ENCODE measurements at places on chromosomes 7 and 10. TPM values are rescaled to one million over a fixed set of nuclear protein-coding genes. Genes with fewer than 3 reads are reported as not detected.

Gene ITPRID1
- total RNA-seq, result not detected

Gene PCDH15
- not detected for total RNA-seq

Gene SPDYE2
- total RNA-seq, result not detected

- no peak for DNase-seq
These were observed 172.4 kb downstream of the CDCA7L start for GRCh38 chr7:21773326-21773725.

GRCh38 chr10:86944471-86944870 is 12.9 kb downstream of the MMRN2 start:
- DNase-seq, result no peak

- no peak for DNase-seq
These were observed 17.6 kb upstream of the BHLHA15 start for GRCh38 chr7:98193474-98194180.

GRCh38 chr7:164882-165660 is 27.3 kb upstream of the FAM20C start:
- no peak for DNase-seq

Gene METTL27
- 0.41 TPM for total RNA-seq

Gene ALOX5
- total RNA-seq, result 1.1 TPM

DNA sequence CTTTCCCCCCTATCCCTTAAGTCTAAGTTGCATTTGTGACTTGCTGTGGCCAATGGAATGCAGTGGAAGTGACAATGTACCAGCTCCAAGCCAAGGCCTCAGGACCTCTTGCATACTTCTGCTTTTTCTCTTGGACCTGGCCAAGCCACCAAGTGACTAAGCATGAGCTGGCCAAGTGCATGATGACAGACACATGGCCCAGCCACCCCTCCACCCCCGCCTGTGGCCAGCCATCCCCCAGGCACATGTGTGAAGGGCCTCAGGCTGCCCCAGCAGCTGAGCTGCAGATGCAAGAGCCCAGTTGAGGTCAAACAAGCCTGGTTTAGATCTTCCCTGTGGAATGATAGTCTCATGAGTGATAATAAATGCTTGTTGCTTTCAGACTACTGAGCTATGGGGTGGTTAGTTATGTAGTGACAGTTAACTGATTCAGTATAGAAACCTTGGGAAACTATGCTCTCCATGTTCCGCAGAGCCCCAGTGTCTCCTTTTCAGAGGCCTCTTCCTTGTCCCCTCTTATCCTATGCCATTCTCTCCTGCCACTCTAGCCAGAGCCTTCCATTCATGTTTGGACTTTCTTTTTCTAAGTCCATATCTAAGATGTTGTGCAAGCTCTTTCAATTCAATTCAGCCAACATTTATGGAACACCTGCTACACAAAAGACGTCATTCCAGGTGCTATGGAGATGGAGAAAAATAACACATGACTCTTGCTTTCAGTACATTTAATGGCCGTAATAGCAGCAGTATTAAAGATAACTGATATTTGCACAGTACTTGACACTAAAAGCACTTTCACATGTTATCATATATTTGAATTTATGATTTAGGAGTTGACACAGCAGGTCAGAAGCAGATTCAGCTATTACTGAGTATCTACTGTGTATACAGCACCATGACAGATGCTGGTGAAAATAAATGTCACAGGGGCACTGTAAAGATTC is 55.5 kb upstream of the LOXL4 start:
- no peak for DNase-seq

DNA sequence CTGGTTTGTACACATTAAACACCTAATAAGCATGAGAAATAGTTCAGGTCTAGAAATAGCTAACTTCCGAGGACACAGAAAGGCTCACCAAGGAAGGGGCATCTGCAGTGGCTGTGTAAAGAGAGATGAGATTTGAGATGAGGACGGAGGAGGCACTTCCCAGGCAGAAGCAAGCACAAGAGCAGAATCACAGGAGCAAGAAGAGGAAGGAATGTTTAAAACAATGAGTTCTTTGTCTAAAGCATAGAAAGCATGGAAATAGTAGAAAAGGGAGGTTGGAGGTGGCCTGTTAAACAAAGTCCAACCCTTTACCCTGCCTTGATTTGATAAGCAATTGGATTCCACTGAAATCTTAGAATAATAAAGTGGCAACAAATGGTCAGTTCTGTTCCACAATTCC is 11.6 kb upstream of the PON3 start:
- no peak for DNase-seq

Gene VWA2
- total RNA-seq, result not detected

Gene DKK1
- 0.46 TPM for total RNA-seq

Gene MINDY4
- total RNA-seq, result 1.7 TPM

- no peak for DNase-seq
These were observed 756.0 kb downstream of the KCNMA1 start for GRCh38 chr10:76881477-76882220.

Gene TCAF2
- total RNA-seq, result 25.6 TPM

Gene ACSM6
- not detected for total RNA-seq

Gene SRRM3
- total RNA-seq, result 0.10 TPM

Gene HMX2
- 0.11 TPM for total RNA-seq

Gene SSC4D
- 1.0 TPM for total RNA-seq

GRCh38 chr10:111076682-111077478 is at the start of gene ADRA2A:
ADRA2A (plus strand) TSS chr10:111077029; CDS start chr10:111077997, 968 bp downstream.
- no peak for DNase-seq

Gene C7orf57
- total RNA-seq, result 0.15 TPM

- no peak for DNase-seq
These were observed 3.8 kb downstream of the GPRIN2 start for GRCh38 chr10:46552526-46553237.

Gene CCL24
- not detected for total RNA-seq

DNA sequence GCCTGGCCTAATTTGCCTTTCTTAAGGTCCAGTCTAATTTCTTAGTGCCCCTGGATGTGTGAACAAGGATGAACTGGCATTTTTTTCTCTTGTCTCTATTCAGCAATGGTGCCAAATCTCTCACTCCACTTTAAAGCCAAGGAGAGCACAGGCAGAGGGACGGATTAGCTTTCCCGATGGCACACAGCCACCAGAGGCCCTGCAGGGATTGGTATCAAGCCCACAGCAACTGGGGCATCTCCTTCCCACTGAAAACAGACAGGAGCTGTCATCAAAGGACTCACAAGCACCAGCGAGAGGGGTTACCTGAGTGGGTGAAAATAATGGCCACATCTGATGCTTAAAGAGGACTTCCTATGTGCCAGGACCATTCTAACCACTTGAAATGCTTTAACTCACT is 83.1 kb downstream of the ITIH5 start:
- no peak for DNase-seq

Gene EPO
- total RNA-seq, result not detected

DNA sequence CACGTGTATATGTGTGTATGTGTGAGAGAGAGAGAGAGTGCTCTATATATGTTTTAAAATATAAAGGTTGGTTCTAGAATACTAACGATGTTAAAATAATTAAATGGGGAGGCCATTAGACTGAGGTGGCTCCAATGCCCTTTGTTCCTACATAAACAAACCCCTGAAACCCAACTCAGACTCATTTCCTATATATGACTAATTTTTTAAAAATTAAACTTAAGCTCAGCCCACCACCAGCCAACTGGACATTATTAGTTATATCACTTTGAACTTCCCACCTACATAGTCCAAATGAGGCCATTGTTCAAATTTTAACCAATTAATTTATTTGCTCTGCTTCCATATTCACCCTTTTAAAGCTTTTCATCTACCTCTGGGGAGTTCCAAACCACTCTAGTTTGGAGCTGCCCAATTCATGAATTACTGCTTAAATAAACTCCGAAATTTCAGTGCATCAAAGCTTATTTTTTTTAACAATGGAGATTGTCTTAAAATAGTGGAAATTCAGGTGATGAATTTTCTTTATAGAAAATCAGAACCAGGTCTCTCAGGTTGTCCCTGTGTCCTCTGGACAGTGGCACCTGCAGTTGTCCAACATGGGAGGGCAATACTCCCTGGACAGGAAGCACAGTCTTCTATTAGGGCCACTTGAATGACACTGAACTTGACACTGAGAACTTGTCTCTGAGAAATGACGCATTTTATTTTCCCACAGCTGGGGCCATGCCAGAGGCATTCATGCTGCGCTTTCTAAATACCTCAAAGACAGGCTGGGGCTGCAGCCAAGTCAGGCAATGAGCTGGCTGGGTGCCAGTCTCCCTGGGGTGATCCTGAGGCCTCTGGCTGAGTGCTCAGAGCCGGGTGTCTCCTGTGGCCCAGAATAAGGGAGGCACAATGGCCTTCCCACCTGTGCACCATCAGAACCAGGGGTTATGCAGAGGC is 109.5 kb upstream of the TMEM72 start:
- no peak for DNase-seq

DNA sequence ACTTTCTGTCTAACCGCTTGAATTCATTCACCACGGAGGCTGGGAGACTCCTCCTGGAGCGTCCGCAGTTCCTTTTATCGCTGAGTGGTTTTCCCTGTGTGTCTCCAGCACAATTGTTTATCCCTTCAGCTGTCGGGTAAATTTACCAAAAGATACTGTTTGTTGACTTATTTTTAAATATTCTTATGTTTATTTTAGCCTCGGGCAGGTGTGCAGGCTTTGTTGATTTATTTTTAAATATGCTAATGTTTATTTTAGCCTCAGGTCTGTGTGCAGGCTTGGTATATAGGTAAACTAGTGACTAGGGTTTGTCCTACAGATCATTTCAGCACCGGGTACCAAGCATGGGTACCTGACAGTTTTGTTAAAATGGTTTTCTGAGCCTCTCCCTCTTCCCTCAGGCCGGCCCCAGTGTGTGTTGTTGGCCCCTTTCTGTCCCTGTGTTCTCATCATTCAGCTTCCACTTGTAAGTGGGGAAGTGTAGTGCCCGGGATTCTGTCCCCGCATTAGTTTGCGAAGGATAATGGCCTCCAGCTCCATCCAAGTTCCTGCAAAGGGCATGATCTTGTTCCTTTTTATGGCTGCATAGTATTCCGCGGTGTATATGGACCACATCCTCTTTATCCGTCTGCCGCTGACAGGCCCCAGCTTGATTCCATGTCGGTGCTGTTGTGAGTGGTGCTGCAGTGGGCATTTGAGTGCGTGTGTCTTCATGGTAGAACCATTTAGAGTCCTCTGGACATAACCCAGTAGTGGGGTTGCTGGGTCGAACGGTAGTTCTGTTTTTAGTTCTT is 5.3 kb downstream of the GET4 start:
- DNase-seq, result no peak

Gene PIK3AP1
- 5.7 TPM for total RNA-seq

DNA sequence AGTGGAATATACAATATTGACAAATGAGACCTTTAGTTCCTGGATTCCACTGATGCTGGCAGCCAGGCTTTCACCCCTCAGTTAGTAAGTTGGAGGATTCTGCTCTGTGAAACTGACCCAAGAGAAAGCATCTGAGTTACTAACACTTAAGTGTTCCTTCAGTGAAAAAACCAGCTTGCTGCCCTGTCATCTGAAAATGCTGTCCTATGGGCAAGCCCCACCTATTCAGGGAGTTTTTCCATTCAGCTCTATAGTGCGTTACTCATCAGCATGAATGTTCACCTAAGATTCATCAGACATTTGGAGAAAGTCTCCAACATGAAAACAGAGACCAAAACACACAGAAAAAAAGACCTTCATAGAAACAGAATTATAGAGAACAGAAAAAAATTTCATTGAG is 37.9 kb downstream of the PRPF18 start:
- no peak for DNase-seq

DNA sequence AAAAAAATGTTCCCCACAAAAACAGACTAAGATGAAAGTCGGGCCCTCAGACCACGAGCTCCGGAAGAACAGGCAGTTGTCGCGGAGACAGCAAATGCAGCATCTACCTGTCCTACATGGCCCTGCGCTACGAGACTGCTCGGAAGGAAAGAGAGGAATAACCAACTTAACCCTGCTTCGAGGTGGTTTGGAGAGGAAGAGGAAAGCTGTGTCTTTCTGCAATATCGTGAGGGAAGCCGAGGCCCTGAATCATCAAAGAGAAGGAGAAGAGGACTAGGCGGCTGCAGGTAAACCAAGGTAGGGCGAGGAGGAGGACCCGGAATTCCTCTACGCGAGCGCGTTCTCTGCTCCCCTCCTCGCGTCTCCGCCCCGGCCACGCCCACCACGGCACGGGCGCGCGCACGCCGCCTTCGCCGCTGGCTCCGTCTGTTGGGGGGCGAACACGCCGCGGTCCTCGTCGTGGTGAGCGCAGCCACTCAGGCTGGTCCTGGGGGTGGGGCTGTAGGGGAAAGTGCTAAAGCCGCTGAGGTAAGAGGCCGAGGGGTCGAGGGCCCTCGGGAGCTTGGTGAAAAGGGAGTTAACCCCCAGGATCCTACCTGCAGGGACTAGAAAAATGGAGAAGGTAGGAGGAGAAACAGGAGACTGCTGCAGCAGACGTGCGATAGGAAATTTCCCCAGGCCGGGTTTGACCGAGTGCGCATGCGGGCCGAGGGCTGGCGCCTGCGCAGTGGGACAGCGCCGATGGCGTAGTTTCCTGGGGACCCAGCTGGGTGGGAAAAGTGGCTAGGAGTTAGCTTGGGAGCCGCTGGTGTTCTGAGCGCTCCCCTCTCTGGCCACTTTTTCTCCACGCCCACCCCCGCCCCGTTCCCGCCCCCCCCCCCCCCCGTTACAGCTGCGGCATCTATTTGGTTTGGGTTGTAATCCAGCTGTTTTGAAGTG is at the start of the genes ANAPC16 and ASCC1:
ANAPC16 (plus strand) TSS at position 402 of the 939 bp plus-strand sequence. CDS start 7,903 bp downstream, outside the sequence.
ASCC1 (minus strand) TSS at position 666 of the 939 bp plus-strand sequence. CDS start 2,978 bp downstream, outside the sequence.
- peak; percentile 93 for DNase-seq

DNA sequence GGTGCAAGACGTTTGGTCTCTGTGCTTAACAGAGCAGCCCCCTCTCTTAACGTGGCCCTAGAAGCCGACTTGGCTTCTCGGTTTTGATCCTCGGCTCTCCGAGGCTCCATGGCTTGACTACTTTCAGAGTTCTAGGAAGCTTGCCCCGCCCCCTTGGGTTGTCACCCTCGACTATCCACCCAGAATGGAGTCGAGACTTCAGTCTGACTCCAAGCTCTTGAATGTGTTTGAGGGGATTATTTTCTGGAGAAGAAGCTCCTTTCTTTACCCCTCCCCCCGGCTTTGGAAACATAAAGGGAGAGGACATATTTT is 448 bp downstream of the SEC24C start:
- peak; percentile 43 for DNase-seq

Gene CPVL
- total RNA-seq, result not detected

DNA sequence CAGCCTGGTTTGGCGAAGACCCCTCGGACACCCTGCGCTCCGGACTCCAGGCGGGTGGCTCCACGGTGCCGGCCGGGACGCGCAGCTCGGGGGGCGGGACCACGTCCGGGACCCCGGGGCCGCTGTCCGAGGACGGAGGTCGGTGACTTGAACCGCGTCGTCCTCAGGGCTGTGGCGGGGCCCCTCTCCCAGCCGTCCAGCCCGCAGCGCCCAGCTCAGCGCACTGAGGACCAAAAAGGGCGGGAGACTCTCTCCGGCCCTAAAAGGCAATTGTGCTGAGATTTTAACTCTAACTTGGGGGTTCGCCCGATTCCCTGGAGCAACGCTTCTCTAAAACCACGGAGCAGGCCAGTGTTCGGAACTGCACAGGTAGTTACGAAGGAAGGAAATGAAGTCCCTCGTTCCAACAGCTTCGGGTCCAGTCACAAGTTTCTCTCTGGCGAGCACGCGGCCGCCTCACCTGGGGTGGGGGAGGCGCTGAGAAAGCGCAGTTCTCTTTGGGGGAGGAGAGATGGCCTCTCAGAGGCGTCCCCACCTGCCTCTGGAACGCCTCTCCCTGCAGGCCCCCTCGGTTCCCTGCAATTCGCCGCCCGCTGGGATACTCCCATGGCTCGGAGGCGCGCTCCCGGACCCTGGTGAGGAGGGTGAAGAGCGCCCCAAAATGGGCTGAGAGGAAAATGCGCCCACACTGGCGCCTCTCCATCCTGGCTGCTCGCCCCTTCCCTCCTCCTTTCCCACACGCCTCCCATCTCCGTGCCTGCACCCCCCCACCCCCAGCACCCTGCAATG is 352.7 kb downstream of the DNAJB6 start:
- no peak for DNase-seq

Gene GPR15LG
- total RNA-seq, result not detected

Gene RBP4
- 1.5 TPM for total RNA-seq

Gene ANKRD30A
- not detected for total RNA-seq

Data from activated T-cell treated with anti-CD3 and anti-CD28 coated beads, Interleukin-2, amount 50 U/mL, for 4 hours (primary cell).